NCI-H1092 (cell line): ENCODE measurements at places on chromosomes 4 and X.

- peak; percentile 1 for DNase-seq
Observed at GRCh38 chr4:101806914-101807313, 16.4 kb downstream of the BANK1 start.

GRCh38 chrX:118211891-118212816, 95.5 kb upstream of the KLHL13 start:
- DNase-seq: no peak

DNA sequence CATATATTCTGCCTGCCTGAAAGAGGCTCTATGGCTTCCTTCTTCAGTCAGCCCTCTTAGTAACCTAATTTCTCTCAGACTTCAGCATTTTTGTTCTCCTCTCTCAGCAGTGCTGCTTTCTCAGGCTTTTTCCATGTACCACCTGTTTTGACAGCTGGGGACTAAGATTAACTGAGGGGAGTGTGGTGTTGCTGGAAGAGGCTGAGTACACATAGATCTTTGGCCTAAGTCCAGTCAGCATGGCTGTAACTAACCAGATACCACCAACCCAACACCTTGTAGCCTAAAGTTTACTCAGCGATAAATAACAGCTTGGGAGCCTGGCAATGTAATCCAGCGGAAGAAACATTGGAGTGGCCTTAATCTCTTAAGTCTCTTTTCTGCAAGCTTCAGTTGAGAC, 85.5 kb downstream of the RTL3 start:
- DNase-seq: no peak

- DNase-seq: no peak
Observed at GRCh38 chr4:142696334-142697122, 149.6 kb downstream of the INPP4B start.

DNA sequence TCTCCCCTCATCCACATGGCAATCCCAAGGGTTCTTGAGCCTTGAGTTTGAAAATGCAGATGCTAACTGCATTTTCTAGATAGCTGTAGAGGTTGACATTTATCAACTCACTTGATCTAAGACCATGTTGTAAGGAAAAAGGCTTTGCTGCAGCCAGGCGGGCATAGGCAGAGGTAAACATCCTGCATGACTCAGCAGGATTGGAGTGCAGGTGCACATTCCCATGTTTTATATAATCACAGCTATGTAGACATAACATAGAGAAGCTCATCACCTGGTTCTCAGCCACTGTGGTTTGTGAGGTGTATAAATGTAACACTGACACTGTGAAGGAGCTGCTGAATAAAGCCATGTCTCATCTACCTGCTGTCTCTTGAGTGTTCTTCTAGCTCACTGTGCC, 62.3 kb upstream of the PDE5A start:
- DNase-seq: no peak

GRCh38 chr4:30718021-30718542, 2.1 kb upstream of the PCDH7 start:
- no peak for DNase-seq

- DNase-seq: no peak
Observed at GRCh38 chr4:23547096-23547495, 342.8 kb downstream of the PPARGC1A start.
